ENCODE measurements at places on chromosomes 2 and 18. TPM values are rescaled to one million over a fixed set of nuclear protein-coding genes. Genes with fewer than 3 reads are reported as not detected.

GRCh38 chr2:219687882-219688559 is 60.6 kb downstream of the SLC4A3 start:
- DNase-seq: no peak

RAB27B gene
- total RNA-seq: 0.31 TPM

RAB31 gene
- total RNA-seq: 0.58 TPM

- no peak for DNase-seq
These were observed 4.3 kb downstream of the KDM3A start for GRCh38 chr2:86445436-86445835.

DNA sequence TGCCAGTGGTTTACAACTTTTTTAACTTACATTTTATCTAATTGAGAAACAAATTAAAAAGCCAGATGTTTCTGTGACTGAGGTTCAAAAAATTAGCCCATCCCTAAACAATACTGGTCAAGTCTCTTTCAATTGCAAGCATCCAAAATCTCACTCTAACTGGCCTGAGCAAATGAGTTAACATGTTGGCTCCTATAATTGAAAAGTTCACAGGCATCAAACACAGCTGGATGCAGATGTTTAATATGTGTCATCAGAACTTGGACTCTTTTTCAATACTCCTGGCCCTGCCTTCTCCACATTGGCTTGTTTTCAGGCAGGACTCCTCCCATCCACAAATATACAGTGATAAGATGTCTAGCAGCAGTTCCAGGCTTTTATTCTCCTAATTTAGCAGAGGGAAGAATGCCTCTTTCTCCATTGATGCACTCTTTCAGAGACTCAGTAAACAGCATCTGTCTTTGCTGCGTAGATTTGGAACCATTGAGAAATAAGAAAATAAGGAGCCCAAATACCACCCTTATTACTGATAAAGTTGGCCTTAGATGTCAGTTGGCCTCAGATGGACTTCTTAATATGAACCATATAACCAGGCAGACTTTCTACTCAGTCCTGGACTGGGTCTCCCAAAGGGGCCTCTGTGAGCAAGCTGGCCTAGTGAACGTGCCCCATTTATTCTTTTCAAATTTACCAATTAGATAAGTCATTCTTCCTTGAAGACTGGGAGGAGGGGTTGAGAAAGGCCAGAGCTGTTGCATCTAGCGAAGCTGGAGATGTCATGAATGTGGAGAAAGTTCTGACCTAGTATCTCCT is 30.4 kb upstream of the FN1 start:
- no peak for DNase-seq

DNA sequence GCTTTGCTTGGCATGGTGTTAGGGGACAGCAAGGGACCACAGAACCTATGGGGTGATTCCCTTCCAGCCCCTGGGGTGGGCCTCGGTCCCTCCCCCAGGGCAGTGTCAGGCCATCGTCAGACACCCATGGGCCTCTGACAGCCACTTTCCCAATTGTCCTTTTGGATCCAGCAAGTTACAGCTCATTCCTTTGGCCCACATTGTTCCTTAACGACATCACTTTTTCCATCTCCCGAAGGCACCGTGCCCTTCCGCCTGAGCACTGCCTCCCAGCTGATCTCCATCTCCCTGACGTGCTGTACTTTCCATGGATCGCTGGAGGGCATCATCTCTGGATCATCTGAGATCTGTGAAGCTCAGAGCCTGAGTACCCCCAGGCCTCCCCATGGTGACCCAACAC is 10.4 kb upstream of the KCNK3 start:
- no peak for DNase-seq

GRCh38 chr2:206049392-206049791 is 36.6 kb downstream of the INO80D start:
- no peak for DNase-seq

DNA sequence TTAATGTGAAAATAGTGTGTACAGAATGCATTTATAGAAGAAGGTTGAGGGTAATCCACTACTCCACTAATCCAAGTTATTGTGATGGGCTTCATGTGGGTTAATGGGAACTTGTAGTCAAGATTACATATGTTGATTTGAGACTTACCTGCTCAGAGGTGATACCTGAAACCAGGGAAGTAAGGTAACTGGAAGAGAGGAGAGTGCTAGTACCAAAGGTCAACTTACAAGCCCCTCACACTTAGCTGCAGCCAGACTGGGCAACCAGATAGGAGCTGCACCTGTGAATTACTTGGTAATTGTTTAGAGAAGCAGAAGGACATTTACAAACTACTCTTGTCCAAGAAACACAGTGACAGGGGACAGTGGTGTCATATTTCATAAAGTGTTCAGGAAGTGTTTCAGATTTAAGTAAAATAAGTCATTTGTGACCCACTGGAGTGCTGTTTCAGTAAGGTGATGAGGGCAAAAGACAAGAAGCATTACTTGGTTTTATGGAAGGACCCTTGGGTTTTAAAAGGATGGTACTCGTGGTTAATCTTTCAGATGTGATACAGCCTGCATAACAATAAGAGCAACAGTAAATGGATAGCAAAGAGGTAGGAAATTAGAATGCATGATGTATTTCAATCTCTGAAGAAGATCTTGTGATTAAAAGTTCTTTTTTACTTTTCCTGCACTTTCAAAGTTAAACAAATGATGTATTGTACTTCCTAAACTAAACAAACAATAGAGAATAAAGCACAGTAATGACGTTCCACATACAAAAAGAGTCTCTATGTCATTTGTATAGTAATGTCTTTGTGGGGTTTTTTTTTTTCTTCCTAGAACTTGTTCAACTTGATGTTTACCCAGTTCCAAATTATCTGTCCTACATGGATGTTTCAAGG is 189.3 kb downstream of the PHLPP1 start:
- DNase-seq: no peak

ACVR1 gene
- 24.8 TPM for total RNA-seq

DNA sequence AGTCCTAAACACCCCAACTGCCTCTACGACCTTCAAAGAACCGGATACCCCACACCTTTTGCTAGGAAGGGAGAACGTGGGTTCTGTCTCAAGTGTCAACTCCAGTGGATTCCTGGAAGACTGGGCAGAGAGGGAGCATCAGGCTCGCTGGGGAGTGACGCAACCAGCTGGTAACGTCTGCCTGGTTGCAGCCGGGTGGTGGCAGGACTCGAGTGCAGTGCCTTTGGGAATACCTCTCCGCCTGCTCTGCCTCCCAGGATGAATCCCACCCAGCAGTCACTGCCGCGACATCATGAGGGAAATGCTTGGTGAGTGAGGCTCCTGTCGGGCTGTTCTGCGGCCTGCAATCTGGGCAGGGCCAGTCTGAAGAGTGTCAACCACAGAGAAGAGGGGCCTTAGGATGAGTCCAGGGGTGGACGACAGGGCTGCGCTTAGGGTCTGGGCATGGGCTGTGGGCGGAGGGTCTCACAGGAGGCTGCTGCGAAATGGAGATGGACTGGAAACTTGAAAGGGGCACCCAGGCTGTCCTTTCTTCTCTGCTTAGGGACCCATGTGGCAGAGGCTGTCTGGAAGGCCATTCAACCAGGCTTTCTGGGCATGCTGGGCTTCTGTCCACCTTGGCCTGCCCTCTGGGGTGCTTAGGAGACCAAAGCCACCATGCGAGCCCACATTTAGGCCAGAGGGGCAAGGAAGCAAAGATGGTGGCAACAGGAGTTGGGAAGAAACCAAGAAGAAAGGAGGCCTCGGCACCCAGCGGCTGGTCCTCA is 12.9 kb downstream of the GPR17 start:
- no peak for DNase-seq

MTLN gene
- 78.8 TPM for total RNA-seq

ANKRD30B gene
- total RNA-seq: not detected

DNA sequence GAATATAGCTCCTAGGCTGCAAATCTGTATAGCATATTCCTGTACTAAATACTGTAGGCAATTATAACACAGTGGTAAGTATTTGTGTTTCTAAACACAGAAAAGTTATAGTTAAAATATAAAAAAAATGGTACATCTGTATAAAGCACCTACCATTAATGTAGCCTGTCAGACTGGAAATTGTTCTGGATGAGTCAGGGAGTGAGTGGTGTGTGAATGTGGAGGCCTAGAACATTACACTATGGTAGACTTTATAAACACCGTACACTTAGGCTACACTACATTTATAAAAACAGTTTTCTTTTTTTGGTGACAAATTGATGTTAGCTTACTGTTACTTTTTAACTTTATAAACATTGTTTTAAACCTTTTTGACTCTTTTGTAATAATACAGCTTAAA is 226.3 kb downstream of the CCDC85A start:
- no peak for DNase-seq

DNA sequence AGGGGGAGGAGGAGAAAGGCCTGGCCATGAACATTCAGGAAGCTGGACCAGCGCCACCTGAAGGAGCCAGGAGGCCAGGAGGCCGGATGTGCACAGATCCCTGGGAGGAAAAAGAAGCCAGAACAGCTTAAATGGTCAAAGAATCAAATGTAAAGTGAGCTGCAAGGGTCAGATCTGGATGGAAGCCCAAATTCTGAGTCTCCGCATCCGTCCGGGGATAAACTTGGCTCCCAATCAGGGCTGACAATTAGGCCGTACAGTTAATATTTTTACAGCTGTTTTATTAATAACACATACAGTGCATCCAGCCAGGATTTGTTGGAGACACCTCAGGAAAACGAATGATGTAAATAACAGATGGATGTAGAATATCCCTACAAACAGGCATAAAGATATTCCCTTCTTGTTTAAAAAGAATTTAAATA is 495.1 kb upstream of the TCF4 start:
- DNase-seq: no peak

SELENOI gene
- total RNA-seq: 31.9 TPM

NAT8 gene
- total RNA-seq: not detected

CLEC4F gene
- total RNA-seq: not detected

- no peak for DNase-seq
These were observed 99.2 kb downstream of the SLC8A1 start for GRCh38 chr2:40352703-40353099.

KCNG2 gene
- not detected for total RNA-seq

IL36A gene
- total RNA-seq: not detected

GBX2 gene
- total RNA-seq: not detected

GRCh38 chr2:85428343-85428881 is 9.9 kb downstream of the SH2D6 start:
- DNase-seq: no peak

DNA sequence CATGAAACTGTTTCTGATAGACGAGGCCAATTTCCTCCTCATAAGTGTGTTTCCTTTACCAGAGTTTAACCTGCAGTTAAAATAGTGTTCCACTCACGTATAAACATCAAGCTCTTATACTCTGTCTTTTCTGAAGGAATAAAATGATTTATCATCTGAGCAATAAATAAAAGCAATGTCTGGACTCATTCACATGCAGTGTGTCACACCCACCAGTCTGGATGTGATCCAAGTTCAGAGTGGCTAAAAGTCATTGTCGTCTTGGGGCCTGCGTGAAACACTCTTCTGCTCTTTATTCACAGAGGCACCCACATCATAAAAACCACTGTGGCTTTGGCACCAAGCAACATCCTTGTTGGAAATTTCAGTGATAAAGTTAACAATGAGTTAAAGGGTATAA is 19.5 kb upstream of the SLC9A4 start:
- no peak for DNase-seq

VWA3B gene
- not detected for total RNA-seq

DNA sequence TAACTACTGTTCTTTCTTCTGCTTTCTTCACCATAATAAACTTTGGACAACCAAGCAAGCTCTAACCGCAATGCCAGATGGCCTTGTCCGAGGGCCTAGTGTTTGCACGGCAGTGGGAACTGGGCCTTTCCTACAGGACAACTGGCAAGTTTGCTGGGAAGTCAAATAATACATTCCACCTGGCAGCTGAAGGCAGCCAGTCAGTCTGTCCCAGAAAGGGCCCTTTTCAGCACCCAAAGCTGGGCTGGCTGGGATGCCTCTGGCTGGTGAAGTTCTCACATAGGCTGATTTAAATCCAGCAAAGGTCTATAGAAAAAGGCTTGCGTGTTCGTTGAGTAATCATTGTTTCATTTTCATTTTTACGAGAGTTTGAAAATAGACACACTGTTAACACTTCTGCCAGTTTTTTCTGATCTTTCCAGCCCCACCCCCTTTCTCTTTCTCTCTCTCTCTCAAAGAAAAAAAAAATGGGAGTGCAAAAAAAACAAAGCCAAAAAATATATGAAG is 110.0 kb upstream of the EPAS1 start:
- DNase-seq: peak; percentile 67

- DNase-seq: no peak
These were observed 977.3 kb upstream of the CDH2 start for GRCh38 chr18:29154196-29154757.

DNA sequence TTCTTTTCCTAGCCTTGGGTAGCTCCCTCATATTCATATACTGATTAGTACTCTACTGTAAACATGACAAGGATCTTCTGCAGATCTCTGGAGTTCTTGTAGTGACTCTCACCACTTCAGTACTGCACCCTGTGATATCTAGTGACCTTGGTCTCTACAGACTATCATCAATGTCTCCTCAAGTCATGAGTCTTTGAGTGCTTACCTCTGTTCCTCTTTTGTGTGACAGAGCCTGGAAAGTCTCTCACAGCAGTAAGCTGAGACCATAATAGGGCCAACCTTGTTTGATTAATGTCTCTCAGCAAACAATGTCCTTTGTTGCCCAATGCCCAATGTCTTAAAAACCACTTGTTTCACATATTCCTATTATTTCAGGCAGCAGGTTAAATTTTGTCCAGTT is 34.2 kb upstream of the BAZ2B start:
- no peak for DNase-seq

GRCh38 chr2:241618296-241618805 is 18.6 kb downstream of the THAP4 start:
- no peak for DNase-seq

GRCh38 chr18:44502790-44503189 is 177.9 kb upstream of the SETBP1 start:
- DNase-seq: no peak

DNA sequence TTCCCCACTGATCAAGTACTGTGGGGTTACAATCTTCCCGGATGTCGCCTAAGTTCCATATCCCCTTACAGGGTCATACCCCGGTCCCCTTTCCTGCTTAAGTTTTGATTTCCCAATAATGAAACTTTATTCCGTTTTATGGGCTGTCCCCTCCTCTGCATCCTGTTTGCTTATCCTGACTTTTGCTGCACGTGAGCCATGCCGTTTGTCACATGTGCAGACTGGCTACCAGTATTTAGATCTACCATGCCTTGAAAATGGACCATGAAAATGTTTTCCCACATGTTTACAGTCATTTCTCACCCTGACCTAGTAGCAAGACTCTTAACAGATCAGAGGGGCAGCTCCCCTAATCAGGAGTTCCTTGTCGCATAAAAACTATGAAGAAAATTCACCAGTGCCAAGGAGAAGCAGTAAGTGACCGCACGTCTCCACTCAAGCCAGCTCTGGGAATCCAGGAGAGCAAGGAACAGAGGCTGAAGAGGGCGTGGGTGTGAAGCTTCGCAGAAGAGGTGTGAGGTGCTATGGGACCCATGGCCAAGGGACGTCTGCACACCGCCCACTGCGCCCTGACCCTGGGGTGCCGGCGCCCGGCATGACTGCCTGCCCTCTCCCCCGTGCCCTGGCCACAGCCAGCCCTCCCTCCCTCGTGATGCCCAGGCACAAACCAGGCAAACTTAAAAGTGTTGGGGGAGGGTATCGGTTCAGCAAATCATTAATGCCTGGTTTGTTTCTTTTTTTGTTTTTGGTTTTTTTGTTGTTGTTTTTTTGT is 440.8 kb upstream of the SALL3 start:
- DNase-seq: no peak

GRCh38 chr2:29753671-29754444 is 167.5 kb downstream of the ALK start:
- DNase-seq: no peak

RAD51AP2 gene
- not detected for total RNA-seq

Measured in activated CD4-positive, alpha-beta memory T cell treated with anti-CD3 and anti-CD28 coated beads for 36 hours (primary cell).